CD4-positive, alpha-beta T cell treated with Interleukin-10 for 1 hour (primary cell): ENCODE measurements at places on chromosomes 12 and 14.

DNA sequence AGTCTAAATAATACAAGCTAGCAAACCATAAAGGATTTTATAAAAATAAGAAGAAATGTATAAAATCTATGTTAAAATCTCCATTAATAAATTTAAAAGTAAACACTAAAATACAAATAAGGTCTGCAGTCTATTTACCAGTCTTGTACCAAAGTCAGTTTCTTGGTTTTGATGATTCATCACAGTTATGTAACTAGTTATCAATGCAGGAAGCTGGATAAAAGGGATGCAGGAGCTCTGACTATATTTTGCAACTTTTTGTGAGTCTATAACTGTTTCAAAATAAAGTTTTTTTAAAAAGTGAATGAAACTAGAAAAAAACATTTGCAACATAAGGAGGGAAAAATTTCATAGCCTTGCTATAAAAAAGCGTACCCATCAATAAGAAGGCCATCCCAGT, 151.5 kb downstream of the DERA start:
- DNase-seq, result no peak

GRCh38 chr12:71599210-71599609, 64.4 kb downstream of the ZFC3H1 start:
- no peak for DNase-seq

DNA sequence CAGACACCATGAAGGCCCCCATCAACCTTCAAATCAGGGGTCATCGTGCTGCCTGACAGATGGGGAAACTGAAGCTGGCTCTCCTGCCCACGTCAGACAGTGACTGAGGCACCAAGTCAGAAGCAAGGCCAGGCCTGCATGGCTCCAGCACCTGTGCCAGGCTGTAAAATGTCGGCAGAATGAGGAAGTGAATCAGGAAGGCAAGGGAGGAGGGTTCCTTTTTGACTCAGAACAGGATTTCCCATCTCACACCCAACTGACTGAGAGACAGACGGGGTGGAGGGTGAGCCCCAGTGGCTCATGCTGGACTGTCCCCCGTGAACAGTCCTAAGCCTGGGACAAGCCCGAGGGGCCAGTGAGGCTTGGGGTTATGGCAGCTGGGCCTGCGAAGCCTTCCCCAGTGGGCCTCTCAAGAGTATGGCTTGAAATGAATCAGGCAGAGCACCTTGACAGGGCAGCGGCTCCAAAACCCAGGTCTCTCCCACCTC, 20.9 kb downstream of the SYNE3 start:
- DNase-seq, result no peak

GRCh38 chr12:96070670-96071279, 35.4 kb upstream of the LTA4H start:
- no peak for DNase-seq

GRCh38 chr14:68364792-68365192, 428.1 kb downstream of the ZFP36L1 start:
- no peak for DNase-seq

GRCh38 chr12:92519284-92519683, 183.5 kb upstream of the PLEKHG7 start:
- DNase-seq, result no peak

DNA sequence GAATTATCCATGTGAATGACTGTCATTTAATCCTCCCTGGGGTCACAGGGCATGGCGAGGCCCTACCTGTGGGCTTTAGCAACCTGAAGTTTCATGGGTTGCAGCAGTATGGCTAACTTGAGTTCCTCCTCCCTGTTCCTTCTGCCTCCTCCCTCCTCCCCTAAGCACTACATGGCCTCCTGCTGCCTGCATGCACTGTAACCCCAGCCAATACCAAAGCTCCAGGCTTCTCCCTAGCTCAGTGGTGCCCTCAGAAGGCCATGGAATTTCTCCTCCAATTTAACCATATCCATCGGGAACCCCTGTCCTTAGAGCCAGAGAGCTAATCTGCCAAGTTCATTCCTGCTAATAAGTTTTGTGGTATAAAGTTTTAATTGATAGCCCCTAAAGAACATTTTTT, 95.1 kb downstream of the NT5DC3 start:
- DNase-seq, result no peak

DNA sequence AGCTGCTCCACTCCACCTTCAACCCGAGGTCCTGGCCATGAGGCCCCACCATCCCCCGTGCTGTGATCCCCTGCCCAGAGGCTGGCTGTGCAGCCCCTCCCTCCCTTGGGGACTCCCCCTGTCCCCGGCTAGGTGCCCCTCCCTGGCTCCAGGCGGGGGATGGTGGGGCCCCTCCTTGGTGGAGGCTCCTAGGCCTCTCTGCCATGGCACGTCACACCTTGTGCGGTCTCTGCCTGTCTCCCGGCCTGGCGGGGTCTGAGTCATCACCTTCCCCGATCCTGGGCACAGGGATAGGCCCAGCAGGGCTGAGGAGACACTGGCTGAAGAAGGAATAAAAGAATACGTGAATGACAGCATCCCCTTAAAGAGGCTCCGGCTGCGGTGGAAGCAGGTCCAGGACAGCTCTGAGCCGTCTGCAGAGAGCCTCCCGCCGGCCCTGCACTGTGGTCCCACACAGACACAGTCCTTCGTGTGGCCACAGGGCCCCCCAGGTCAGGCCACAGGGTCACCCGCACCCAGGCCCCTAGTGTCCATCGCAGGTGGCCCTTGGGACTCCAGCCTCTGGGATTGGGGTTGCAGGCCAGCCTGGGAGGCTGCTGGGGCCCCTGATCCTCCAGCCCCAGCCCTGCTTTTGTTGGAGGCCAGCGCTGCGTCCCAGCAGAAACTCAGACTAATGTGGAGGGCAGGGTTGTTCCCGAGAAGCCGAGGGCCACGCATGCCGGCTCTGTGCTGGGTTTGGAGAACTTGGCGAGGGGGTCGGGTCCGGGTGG, 43.6 kb downstream of the KIF26A start:
- no peak for DNase-seq

DNA sequence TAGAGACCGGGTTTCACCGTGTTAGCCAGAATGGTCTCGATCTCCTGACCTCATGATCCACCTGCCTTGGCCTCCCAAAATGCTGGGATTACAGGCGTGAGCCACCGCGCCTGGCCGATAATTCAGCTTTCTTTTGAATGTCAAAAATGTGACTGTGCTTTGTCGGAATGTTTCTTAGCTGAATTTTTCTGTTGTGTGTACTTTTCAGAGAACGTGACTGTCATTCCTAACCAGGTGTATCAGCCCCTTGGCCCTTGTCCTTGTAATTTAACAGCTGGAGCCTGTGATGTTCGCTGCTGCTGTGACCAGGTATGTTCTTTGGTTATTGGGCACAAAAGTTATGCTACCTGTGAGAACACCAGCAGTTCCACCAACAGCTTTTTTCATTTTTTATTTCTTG, 8.1 kb downstream of the TCTN2 start:
- no peak for DNase-seq

GRCh38 chr14:93239869-93240677, 33.0 kb downstream of the UBR7 start:
- DNase-seq, result no peak

- DNase-seq, result peak; percentile 24
Observed at GRCh38 chr12:108234158-108234557, 105.0 kb downstream of the CMKLR1 start.

DNA sequence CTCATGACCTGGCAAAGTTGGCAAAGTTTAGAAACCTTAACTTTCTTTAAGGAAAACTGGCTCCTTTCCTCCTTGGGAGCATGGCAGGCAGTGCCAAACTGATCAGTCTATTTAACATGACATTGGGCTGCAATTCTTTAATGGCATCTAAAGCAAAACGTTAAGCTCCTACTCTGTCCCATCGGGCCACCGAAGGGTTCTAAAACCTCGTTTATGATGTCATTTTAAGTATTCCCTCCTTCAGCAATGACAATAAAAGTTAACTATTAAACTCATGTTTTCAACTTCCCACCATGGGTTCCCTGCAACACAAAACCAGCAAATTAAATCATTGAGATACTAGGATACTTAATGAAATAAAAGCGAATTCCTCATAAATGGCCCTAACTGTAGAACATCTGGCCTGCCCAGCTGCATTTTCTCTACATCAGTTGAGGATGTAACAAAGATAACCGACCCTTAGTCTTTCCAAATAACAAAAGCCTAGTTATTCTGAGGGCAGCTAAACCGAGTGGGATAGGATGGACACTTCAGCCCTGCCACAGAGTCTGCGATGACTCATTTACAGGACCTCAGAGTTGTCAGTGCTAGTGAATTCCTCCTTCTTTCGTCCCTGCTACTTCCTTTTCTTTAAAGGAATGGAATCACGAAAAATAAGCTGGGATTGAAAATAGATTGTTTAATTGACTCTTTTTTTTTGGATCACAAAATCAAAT, 34.5 kb upstream of the RIC8B start:
- no peak for DNase-seq

GRCh38 chr12:88993651-88994050, 358.6 kb downstream of the DUSP6 start:
- no peak for DNase-seq

DNA sequence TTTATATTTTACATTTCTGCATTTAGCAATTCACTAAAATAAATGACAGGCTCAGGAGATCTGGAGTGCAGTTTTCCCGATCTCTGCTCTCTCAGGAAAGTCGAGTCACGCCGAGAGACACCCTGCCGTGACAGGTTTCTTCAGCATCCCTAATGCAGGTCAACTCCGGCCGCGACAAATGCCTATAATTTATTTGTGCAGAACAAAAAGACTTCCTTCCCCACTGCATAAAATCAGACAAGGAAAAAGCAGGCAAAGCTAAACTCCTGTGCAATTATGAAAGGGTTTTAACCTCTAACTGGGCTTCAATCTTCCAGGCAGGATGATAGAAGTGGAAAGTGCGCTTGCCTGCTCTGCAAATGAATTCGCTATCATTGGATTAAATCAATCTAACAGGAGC, 28.1 kb downstream of the SPRING1 start:
- DNase-seq, result no peak

GRCh38 chr12:92398565-92399309, 253.1 kb upstream of the BTG1 start:
- DNase-seq, result peak; percentile 72

DNA sequence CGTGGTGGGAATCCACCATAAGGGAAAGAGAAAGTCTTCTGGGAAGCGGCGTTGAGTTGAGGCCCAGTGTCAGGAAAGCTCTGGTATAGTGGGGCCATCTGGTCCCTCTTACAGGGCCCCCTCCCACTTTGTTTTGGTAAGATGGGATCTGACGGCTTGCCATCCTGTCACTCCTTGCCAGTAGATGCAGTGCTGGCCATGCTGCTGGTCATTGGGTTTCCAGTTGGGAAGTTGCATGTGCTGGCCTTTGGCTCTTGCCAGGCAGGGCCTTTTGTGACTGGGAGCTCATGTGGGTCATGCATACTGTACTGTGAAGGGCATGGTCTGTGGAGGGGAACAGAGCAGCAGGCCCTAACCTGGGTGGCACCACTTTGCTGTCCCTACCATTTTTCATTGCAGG, 3.8 kb downstream of the TRAF3 start:
- no peak for DNase-seq

- no peak for DNase-seq
Observed at GRCh38 chr12:68780731-68781130, 27.2 kb upstream of the MDM2 start.

DNA sequence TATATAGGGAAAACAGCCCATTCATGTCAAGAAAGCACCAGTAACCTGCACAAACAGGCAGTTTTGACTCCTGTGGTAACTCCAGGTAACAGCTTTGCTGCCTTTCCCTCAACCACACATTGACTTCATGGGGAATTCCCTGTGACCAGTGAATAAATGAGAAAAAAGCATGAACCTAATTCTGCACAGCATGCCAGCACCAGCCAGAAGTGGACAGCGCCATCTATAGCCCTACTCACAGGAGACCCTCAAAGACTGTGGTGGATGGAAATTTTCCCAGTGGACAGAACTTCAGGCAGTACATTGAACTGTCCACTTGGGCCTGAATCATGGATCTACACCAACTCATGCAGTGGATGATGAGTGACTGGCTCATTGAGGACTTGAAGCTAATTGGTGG, 152.1 kb downstream of the SLC8A3 start:
- no peak for DNase-seq

- no peak for DNase-seq
Observed at GRCh38 chr14:54189333-54189732, 207.5 kb upstream of the CDKN3 start.

DNA sequence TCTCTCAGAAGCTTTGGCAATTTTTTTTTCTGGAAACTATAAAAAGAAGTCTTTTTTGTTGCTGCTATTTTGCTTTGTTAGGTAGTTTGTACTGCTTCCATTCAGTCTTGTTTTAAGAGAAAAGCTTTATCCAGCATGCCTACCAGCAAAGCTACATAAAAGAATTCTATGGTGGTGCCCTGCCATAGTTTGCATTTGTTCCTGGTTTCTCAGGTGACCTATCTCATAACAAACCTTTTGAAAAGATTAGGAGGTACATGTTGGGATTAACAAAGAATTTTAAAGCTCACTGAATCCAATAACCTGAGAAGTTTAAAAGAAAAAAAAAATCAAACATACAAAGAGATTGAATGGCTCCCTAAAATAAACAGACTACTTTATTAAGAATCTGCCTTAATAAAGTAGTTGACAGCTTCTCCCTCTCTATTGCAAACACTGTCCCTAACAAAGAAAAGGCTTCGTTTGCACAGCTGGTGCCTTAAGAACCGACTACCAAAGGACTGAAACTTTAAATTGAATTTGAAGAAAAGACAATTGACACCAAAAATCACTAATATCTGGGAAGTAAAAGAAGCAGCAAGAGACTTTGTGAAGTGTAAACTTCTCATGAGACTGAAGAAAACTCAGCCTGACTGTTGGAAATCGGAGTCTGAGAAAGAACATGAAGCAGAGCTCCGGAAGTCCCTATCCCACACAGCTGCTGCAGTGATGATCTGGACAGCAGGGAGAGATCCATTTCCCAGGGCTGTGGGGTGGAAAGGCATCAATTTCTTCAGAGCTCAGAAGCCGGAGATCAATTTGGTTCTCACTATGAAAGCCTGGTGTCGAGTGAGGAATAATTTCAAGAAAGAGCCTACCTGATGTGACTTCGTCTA, 102.7 kb upstream of the PLEKHA5 start:
- no peak for DNase-seq

DNA sequence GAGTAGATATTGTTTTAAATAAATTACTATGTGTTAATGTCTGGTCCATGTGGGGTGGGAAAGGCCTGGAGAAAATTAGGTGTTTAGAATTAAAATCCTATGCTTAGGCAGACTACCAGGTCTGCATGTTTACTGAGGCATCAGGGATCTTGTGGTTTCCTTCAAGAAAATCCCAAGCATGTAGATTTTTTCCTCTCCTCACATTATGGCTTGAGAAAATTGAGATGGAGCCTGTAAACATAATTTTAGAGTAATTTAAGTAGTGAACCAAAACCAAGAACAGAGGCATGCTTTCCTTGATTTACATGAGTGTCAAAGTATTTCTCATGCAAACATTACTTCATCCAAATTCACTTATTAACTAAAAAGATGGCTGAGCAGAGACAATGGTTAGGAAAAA, 823.7 kb downstream of the AACS start:
- no peak for DNase-seq
